Endodermal cell (in vitro differentiated cells): ENCODE measurements at places on chromosomes 4 and X. TPM values are rescaled to one million over a fixed set of nuclear protein-coding genes. Genes with fewer than 3 reads are reported as not detected.

DNA sequence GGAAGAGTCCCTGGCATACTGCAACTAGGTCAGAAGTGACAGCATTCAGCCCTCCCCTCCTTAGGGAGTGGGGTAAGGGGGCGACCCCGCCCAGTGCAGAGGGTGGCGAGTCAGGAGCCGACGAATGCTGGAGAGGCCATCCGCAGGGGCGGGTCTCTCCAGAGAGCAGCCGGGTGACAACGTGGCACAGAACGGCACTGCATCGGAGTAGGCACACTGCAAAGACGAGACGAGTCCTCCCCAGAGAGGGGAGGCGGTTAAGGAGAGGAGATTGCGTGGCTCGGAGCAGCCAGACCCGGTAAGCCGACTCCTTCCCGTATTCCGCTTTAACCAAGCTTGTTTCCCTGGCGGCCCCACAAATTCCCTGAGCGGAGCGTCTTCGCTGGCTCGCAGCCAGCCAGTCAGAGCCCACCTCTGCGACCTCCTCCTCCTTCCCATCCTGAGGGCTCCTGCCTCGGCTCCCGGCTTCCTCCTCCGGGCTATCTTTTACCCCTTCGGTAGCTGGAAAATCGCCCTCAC lies 54.9 kb downstream of the LINC00632 start:
- peak; percentile 86 for DNase-seq

- DNase-seq = no peak
Observed at GRCh38 chrX:830532-830931, 199.9 kb downstream of the SHOX start.

RRAGB gene
- total RNA-seq = 14.8 and 15.5 TPM in 2 replicates

GLUD2 gene
- total RNA-seq = 7.8 and 7.9 TPM in 2 replicates
